CD14-positive monocyte (primary cell): ENCODE measurements at places on chromosomes 3 and 15.

DNA sequence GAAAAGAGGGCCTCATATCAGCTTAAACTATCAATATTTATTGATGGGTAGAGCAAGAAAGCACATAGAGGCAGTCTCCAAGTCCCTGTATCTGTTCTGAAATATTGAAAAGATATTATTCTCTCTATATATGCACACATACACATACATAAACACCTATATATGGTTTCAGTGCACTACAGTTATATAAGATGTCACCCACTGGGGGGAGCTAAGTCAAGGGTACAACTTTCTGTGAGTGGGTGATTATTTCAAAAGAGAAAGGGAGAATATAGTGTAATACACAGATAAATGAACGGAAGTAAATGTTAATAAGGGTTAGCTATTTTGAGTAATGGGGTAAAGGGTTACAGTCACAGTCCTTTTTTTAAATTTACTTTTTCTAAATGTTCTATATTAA, 8.8 kb downstream of the SNTN start:
- no peak for DNase-seq

GRCh38 chr3:10693457-10693856, 122.6 kb upstream of the SLC6A11 start:
- DNase-seq = no peak

GRCh38 chr3:185225523-185225922, 28.3 kb downstream of the EHHADH start:
- no peak for DNase-seq

DNA sequence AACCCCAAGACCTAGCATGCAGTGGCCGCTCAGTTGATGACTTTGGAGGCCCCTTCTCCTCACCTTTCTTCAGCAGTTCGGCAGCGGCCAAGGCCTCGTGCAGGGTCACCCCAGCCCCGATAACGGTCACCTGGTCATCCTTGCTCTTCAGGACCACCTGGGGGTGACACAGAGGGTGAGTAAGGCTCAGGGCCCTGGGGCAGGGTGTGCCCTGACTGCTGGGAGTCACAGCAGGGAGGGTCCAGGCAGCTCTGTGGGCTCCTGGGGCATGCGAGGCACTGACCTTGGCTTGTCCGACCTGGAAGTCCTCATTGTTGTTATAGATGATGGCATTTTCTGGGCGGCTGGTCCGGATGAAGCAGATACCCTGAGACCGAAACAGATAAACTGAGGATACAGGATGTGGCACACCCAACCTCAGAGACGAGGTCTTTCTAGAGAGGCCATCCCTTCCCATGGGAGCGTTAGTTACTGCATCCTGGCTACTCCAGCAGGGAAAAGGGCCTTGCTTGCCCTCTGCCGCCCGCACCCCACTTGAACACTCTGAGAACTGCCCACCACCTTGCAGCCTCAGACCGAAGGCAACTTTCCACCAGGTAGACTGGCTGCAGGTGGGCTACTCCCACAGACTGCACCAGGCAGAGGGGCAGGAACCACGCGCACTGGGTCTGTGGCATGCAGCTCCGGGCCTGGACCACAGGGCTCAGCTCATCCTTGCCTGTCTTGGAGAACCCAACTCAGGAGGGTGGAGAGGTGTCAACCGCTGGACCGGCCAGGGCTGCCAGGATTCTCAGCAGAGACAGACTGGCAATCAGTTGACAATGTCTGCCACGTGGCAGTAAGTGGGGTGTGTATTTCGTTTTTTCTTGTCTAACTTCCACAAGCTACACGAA, 27.6 kb downstream of the TKT start:
- DNase-seq = no peak

GRCh38 chr15:99123713-99124451, 19.0 kb downstream of the SYNM start:
- DNase-seq = peak; percentile 10

DNA sequence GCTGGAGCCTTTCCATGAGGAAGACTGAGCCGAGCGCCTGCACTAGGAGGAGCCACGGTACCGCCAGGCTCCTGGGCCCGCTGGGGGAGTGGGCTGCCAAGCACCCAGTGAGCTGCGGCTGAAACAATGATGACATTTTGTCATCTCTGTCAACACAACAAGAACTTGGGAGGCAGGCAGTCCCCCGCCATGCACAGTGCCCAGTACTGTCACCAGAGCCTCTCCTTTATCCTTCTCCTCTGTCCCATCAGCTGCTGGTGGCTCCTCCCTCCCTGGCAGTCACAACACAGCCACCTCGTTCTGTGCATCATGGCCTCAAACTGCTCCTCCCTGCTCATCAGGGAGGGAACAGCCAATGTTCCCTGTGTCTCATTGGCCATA, 34.0 kb upstream of the PCSK6 start:
- no peak for DNase-seq

DNA sequence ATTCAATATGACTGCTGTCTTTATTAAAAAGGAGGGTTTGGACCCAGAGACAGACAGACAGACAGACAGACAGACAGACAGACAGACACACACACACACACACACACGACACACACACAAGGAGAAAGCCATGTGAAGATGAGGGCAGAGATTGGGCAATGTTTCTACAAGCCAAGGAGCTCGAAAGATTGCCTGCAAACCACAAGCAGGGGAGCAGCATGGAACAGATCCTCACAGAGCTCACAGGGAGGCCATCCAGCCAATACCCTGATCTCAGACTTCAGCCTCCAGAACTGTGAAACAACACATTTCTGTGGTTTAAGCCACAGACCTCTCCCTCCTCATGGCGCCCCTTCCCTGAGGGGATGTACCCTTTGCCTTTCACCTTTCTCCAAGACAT, 35.8 kb upstream of the ABHD2 start:
- DNase-seq = no peak

DNA sequence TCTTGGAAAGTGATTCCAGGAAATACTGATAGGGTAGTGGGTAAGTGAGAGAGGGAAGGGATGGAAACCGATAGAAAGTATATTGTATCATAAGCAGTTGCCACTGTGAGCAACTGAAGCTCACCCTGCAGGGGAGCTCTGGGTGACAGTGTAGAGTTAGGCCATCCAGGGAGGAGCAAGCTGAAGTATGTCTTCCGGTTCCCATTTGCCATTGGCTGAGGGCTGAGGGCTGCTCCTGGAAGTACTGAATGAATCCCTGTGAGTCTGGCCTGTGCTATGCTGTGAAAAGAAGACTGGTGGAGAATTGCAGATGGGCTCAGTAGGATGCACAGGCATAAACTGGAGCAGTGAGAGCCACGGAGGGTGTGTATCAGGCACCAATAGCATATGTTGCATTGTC, 348.3 kb downstream of the MFSD1 start:
- no peak for DNase-seq

GRCh38 chr3:80439490-80439889, 671.7 kb upstream of the ROBO1 start:
- no peak for DNase-seq

DNA sequence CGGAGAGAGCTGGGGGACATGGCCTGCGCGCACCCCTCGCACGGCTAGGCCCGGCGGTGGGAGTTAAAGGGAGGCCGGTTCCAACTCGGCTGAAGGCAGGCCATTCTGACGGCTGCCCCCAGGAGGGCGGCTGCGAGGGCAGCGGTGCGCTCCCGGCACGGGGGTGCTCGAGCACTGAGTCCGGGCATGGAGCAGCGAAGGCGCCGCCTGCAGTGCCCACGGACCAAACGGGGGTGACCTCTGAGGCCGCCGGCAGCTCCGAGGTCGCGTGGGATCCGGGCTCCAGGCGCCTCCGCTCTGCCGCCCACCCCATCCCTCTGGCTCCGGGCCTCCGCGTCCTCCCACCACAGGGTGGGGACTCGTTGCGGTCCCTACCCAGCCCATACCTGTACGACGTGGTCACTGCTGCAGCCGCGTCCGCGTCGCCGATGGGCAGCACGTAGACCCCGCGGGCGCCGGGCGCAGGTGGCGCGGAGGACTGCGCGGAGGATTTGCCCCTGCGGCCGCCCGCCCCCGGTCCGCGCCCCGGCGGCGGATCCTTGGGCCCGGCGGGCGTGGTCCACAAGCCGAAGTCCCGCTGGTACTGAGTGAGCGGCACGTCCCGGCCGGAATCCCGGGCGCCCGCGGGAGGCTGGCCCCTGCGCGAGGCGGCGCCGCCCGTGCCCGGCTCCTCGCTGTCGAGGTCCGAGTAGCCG, 469 bp downstream of the MAP6D1 start:
- no peak for DNase-seq

DNA sequence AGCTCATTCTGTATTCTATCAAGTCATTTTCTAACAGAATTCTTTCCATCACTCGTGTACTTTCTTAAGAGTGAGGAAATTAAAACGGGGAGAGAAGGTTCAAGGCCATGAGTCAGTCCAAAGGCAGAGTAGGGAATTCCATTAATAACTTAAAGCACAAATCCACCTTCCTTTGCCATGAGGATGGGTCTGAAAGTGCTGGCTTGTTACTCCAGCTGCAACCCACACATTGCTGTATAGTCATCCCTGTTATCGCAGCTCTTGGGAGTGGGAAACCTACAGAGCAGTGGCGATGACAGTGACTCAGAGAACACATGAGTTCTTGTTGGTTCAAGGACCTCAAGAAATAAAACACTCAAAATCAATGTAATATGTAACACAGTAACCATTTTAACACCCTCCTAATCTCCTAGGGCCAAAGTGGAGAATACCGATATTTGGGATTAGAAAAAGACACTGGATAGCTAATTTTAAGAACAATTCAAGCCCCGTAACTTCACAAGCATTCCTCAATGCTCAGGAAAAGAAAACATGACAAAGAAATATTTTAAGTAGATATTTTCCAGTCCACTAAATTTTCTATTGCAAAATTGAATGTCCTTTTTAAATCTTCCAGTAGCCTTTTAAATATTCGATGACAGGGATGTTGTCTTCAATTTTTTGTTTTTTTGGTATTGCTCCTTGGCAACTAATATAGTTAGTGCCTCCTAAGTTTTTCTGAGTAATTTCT, 179.9 kb upstream of the THBS1 start:
- no peak for DNase-seq

GRCh38 chr3:55333923-55334322, 153.2 kb downstream of the WNT5A start:
- no peak for DNase-seq

DNA sequence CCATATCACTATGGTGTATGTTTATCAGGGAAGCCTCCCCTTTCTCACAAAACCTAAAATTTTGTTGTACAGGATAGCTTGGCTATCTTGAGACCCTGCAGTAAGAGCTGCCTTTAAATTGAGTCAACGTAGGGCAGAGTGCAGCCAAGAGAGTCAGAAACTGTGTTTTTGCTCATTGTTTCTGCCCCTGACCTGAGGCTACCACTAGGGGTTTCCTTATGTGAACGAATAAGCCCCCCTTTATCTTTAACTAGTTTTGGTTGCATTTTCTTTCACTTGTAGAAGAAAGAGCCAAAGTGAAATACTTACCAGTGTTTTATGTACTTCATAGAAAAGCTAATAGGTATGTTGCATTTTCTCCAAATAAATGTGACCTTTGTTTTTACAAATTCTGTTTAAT, 149.9 kb upstream of the TMC3 start:
- DNase-seq = no peak

DNA sequence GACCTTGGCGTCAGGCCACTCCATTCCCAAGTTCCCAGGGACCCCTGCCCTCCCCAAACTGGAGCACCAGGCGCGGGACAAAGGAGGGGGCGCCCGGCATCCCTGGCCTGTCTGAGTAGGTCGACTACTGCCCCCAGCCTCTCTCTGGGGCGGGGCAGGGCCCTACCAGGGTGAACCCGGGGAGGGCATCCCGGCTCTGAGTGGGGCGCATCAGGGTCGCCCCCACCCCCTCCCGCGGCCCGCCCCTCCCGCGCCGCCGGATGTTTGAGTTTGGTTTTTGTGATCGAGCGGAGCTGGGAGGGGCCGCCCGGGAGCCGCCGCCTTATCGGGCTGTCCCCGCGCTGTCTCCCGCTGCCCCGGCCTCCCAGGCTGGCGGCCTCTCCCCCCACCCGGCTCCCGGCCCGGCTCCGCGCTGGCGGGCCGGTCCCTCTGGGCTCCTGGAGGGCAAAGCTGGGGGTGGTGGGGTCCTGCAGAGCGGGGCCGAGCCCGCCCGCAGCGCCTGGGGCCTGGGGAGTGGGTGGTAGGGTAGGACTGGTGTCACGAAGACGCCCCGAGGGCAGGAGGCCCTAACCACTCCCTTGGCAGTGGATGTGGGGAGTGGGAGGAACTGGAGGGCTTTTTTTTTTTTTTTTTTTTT, 47.2 kb upstream of the SMAD6 start:
- DNase-seq = no peak

GRCh38 chr15:85854345-85855097, 59.8 kb upstream of the KLHL25 start:
- DNase-seq = peak; percentile 49

DNA sequence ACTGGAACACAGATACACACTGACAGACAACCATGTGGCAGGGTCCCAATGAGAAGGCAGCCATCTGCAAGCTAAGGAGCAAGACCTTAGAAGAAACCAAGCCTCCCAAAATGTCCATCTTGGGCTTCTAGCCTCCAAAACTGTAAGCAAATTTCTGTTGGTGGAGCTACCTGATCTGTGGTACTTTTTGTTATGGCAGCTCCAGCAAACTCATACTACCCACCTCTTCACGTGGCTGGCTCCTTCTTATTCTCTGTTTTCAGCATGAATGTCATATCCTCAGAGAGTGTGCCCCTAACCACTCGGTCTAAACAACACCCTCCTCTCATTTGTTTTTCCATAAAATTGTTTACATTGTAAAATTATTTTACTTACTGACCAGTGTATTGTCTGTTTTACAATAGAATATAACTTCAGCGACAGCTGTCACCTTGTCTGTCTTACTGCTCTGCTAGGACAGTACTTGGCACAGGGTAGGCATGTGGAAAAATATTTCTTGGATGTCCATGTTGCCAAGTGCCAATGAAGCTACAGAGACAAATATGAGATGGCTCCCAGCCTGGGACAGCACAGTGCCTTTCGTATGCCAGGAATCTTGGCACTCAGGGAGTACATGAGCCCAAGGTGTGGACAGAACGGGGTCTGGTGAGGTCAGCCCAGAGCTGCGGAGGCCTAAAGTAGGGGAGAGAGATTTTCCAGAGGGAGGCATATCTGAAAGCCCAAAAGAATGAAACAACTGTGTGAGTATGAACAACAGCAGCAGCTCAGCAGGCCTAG, 17.4 kb upstream of the SLC25A36 start:
- DNase-seq = no peak

- no peak for DNase-seq
Observed at GRCh38 chr15:88982304-88982945, 69.2 kb upstream of the MFGE8 start.
